Mucosa of descending colon (tissue), 3 donors: ENCODE measurements at places on chromosomes 4 and X.

- no peak for DNase-seq
These were observed 15.3 kb upstream of the ZBTB33 start for GRCh38 chrX:120235284-120235683.

DNA sequence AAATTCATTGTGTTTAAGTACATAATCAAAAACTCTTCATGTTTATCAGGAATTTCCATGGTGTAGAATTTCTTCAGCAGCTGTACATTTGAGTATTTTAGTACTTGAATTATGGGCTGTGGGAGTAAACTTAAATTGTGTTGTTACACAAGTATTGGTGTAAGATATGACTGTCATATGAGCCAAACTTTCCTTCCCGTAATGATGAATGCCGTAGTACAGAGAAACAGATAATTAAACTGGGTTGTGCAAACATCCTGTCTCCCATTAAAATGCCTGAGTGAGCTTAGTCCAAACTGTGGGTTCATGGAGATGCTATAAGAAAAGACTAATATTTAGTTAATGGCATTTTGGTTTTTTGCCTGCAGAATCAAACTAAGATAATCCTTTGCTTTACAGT lies 159.2 kb downstream of the SLC4A4 start:
- DNase-seq: no peak

- DNase-seq: no peak
These were observed 355.2 kb downstream of the DCAF12L2 start for GRCh38 chrX:125810856-125811255.

GRCh38 chr4:118348886-118349285 lies 3.9 kb downstream of the PRSS12 start:
- peak; percentile 86 for DNase-seq

GRCh38 chr4:113700602-113701150 lies 60.9 kb downstream of the CAMK2D start:
- DNase-seq: no peak

GRCh38 chrX:110563282-110563681 lies 204.6 kb downstream of the RTL9 start:
- DNase-seq: no peak

DNA sequence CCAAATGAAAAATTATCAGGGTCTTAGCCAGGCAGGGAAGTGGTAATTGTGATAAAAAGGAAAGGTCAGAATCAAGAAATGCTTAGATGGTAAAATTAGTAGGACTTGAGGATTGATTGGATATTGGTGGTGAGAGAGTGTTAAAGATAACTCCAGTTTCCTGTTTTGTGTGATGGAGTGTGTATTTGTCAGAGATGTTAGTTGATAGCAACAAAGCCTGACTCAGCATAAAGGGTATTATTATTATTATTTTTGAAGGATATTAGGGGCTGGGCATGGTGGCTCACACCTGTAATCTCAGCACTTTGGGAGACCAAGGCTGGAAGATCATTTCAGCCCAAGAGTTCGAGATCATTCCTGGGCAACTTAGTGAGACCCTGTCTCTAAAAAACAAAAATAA lies 23.6 kb upstream of the OGT start:
- no peak for DNase-seq

DNA sequence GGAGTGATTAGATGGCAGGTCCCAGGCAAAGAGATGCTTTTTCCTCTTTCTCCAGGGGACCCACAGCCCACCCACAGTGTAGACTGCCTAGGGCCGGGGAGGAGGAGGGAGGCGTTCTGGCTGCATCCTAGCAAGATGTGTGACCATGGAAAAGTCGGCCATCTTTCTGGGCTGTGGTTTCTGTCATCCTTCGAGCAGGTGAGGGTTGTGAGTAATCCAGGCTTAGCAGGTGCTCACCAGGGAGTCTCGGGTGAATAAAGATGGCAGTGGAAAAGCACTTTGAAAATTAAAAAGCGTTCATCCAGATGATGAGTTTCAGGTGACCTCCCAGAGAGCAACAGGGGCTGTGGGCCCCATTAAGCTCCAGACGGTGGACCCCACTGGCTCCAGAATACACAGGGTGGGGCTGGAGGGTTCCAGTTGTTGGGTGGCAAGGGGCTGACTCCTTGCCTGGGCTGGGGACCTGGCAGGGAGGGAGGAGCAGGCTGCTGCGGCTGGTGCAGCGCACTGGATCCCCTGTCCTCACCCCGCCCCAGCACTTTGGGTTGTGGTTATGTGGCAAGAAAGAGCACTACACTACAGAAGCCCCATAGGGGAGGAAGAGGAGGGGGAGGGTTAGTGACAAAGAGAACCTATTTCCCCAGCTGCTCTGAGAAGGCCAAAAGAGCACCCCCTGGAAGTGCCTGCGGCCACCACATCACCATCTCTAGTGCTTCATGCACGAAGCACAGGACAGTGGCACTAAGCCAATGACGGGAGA lies 23.7 kb downstream of the ELF4 start:
- peak; percentile 49 for DNase-seq

DNA sequence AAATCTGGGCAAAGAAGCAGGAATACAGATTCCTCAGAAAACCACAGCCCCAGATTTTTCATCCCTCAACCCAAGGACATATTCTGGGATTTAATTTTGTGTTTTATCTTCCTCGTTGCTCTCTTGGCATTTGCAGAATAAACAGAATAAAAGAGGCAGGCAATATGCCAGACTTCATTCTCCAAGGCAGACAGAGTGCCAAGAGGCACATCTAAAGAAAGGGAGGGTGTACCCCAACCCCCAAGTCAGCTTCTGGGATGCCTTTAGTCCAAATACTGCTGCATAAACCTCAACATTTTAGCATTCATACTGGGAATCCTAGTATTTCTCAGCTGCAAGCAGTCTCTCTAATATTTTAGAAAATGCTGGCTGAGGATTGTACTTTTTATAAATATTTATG lies 629.2 kb downstream of the KLHL13 start:
- no peak for DNase-seq

DNA sequence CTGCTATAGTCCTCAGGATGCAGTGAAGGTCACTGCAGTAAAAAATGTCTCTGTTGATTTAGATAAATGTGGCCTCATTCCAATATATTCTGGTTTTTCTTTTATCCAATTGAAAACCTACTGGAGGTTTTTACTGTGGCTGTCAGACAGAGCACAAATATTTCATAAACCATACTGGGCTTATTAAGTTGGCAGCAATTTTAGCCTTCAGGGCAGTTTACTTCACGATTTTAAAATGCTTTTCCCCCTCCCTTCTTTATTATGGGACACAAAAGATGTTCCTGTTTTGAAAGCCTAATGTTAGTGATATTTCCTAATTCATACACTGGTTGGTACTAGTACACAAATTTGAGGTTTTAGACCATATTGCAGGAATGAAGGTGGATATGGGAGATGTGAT lies 939.4 kb downstream of the C4orf33 start:
- no peak for DNase-seq
